NCI-H1417 treated with DMSO at 0.1 percent for 48 hours (cell line): ENCODE measurements at places on chromosomes 1 and 21.

DNA sequence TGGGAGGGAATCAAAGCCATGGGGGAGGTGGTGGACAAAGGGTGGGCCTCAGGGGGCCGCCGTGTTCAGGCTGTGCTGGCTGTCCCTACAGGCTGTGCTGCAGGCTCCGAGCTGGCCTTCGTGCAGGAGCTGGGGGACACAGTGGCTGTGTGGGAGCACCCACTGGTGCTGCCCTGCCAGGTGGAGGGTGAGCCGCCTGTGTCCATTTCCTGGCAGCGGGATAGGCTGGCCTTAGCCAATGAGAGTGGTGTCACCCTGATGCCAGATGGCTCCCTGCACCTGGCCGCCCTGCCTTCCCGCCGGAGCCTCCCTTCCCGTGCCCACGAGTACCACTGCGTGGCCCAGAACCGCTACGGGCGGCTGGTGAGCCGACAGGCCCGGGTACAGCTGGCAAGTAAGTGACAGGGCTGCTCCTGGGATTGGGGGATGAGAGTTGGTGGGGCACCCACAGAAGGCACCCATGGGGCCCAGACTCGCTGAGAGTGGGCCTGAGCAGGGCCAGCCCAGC lies 20.2 kb downstream of the SLC27A3 start:
- DNase-seq: no peak

- DNase-seq: no peak
Observed at GRCh38 chr1:205528887-205529825, 24.7 kb downstream of the CDK18 start.

DNA sequence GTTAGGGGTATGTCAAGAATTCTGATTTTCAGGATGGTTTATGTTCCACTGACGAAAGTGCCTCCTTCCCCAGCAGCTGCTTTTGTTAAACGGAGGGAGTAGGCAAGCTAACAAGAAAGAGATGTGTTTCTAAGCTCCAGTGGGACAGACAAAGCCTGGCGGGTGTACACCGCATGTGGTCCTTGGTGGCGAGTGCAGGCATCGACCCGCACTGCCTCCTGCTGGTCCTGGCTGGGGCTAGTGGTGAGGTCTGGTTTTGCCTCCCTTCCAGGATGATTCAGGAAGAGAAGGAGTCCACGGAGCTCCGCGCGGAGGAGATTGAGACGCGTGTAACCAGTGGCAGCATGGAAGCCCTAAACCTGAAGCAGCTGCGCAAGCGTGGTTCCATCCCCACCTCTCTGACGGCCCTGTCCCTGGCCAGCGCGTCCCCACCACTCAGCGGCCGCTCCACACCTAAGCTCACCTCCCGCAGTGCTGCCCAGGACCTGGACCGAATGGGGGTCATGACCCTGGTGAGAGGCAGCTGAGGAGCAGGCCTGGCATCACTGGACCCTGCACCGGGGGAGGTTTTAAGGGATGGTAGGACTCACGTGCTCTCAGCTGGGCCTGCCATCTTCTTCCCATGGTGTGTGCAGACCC lies 29.0 kb downstream of the PPFIA4 start:
- DNase-seq: no peak

- no peak for DNase-seq
Observed at GRCh38 chr1:203151362-203152157, 24.0 kb downstream of the ADORA1 start.

DNA sequence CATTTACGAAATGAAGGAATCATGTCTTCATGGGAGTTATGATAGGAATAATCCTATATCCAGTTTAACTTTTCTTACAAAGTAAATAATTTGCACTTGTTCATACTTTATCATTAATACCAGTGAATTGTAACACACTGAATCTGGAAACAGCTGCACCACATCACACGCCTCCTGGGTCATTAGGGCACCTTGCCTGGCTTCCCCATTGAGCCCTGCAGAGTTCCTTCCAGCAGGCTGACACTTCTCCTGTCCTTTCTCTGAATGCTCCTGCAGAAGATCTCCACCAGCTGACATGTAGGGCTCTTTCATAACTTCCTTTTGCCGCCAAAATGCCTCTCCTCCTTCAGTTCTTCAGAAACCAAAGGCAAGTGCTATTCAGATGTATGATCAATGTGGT lies 201.1 kb downstream of the DAB1 start:
- DNase-seq: no peak
